ENCODE measurements at places on chromosomes 1 and 21.

- no peak for DNase-seq
Observed at GRCh38 chr1:204991342-204991844, 51.6 kb upstream of the CNTN2 start.

DNA sequence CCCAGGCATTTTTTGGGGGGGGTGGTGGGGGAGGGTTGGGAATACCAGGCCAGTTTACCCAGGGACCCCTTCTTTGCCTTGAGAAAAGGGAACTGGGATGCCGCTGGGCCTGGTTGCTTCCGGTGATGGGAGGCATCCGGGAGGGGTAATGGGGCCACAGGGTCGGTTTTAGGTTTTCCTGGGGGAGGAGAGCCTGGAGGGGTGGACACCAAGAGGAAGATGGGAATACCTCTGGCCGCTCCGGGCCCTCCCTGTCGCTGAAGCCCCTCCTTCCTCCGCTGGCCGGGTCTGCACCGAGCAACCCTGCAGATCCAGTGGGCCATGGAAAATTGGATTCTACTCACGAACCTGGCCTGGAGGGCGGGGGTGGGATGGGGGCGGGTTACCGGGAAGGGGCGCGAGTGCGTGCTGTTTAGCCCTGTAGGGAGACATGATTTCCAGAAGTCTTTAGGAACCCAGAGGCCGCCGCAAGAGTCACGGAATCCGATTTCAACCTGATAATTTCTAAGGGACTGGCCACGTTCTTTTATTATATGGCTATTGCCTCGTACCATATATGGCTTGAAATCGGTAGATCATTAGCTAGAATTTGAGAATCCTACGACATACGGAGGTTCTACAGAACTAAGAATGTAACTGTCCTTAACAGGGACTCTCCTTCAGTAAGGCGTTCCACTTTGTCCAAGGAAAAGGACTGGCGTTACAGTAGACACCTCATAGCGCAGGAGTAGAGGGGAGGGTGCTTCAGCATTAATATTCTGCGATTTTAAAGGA lies 749 bp downstream of the AKIRIN1 start:
- no peak for DNase-seq

DNA sequence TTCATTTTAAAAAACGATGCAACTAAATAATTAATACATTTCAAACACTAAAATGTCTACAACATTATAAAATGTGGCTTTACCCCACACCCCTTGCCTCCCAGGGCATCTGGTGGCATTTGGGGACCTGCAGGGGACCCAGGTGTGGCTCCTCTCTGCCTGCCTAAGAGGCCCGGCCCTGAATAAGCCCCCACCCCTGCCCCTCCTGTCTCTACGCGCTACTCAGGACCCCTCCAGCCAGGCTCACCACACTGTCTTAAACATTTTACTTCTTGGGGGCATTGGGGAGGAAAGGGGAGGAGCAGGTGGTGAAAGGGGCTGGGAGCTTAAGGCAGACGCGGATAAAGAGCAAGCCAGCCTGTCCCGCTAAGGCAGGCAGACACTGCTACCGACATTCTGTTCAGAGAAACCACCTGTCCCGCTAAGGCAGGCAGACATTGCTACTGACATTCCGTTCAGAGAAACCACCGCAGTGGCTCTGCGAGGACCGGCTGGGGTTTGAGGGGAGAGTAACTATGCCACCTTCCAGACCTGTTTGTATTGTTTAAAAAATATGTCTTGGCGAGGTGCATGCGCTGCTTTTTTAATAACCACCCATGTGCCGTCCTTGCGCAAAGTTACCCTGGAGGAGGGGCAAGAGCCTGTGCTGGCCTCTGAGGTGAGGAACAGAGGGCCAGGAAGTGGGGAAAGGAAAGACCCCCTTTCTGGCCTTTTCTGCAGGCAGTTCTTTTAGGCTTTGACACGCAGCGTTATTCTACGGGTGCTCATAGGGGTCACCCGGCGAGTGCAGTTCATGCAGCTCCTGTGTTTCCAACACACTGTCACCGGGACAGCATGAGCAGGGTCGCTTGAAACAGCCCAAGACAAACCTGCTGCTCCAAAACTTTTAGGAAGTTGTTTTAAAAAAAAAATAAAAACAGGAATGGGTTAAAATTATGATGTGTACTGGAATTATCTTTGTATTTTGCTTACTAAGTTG lies 51.3 kb upstream of the RIPK4 start:
- no peak for DNase-seq

DNA sequence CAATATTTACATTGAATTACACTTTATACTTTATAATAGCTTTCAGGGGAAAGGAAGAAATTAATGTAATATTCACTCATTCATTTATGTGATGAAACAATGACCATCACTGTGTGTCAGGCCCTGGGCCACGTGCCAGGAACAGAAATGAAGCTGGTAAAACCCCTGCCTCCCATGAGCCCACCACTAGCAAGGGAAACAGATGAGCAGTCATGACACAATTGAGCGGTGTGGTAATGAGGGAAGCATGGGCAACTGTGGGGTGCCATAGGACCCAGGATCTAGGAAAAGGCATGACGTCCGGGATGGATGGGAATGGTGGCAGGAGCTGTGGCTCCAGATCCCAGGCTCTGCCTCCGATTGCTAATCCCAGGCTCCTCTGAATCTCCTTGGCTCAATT lies 17.0 kb upstream of the SLC5A9 start:
- no peak for DNase-seq

DNA sequence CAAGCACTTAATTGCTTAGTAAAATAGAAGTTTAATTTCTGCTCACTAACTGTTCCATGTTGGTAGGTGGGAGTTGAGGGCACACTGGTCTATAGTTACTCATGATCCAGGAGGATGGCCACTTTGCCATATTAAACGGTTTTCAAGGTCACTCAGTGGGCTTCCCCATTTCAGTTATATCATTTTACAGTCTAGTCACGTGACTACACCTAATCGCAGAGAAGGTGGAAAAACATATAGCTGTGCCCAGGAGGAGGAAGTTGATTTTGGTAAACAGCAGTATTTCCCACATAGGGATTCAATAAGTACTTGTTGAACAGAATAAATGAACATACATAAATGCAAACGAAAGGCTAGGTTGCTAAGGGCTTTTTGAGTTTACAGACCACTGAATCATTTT lies 541.1 kb upstream of the CAMK1G start:
- no peak for DNase-seq

GRCh38 chr1:43910343-43910742 lies 23.3 kb upstream of the ARTN start:
- DNase-seq: no peak

DNA sequence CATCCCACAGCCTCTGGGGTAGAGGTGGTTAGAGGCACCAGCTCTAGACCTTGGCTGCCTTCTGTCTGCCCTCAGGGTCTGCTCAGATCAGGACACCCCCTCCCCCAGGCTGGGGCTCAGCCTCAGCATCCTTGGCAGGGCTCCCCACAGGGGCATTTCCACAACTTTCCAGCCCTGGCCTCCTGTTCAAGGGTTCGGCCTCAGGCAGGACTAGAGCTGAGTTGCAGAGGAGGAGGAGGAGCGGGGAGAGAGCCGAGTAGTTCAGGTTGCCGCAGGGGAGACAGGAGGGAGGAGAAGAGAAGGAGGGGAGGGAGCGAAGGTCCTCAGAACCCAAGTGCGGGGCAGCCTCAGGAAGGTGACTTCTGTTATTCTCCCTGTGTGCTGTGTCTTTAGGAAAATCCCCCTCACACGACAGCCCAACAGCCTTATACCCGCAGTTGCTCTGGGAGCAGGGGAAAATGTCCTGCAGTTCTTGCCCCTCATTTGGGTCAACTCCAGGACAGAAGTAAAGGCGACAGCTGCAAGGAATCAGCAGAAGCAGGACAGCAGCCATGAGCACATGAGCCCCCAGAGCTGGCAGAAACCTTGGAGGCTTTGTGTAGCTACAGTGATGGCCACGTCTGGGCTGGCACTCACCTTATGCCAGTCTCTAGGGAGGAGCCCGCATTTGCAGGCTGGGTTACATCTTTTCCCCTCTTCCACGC lies 46.5 kb upstream of the TENT5B start:
- DNase-seq: no peak

DNA sequence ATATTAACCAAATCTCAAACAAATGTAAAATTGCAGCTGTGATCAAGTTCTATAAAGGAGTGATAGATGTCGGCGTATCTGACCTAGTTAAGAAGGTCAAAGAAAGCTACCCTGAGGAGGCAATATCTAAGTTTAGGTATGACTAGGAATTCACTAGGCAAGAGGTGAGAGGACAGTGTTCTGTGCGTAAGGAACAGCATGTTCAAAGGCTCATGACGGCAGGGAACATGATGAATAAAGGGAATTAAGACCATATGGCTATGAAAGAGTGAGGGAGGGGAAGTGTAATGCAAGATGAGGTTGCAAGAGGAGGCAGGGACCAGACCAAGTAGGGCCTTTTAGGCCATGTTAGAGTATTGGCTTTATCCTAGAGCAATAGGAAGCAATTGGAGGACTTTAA lies 8.6 kb downstream of the LIX1L start:
- DNase-seq: no peak

DNA sequence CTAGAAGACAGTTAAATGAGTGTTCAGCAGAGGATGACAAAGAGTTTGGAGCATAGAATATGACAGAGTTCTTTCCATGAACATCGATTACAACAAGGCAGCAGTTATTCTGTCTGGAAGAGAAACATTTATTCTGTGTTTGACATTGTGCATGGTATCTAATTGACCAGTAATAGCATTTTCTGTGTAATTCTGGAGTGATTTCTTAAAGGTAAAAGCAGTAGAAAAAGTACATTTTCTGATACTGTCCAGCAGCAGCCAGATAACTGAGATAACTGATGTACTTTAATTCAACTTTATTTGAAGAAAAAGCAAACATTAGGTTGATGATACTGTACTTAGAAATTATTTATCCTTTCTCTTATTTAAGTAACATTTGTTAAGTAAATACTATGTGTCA lies 497.1 kb downstream of the AGBL4 start:
- no peak for DNase-seq

GRCh38 chr1:3541936-3542335 lies 69.4 kb downstream of the MEGF6 start:
- no peak for DNase-seq

GRCh38 chr1:2104621-2105427 lies 54.6 kb downstream of the PRKCZ start:
- no peak for DNase-seq

GRCh38 chr1:154987326-154987725 lies 4.2 kb downstream of the FLAD1 start:
- DNase-seq: no peak

DNA sequence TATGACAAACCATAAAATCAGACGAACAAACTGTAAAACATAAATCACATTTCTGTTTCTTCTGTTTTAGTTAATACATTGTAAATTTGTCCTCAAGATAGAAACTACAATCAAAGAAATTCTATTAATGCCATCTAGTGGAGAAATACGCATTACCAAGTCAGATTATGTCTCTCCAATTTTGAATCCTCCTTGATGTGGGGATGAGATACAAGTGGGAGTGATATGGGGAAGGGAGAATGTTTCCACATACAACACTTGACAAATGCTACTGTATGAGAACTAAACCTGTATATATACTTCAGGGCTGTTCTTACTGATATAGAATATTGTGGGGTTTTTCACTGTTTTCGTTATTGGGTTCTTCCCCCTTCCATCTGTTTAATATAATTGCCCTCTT lies 2.6 kb downstream of the HFM1 start:
- no peak for DNase-seq

- peak; percentile 91 for DNase-seq
Observed at GRCh38 chr1:220370041-220370700, 97.9 kb upstream of the RAB3GAP2 start.

DNA sequence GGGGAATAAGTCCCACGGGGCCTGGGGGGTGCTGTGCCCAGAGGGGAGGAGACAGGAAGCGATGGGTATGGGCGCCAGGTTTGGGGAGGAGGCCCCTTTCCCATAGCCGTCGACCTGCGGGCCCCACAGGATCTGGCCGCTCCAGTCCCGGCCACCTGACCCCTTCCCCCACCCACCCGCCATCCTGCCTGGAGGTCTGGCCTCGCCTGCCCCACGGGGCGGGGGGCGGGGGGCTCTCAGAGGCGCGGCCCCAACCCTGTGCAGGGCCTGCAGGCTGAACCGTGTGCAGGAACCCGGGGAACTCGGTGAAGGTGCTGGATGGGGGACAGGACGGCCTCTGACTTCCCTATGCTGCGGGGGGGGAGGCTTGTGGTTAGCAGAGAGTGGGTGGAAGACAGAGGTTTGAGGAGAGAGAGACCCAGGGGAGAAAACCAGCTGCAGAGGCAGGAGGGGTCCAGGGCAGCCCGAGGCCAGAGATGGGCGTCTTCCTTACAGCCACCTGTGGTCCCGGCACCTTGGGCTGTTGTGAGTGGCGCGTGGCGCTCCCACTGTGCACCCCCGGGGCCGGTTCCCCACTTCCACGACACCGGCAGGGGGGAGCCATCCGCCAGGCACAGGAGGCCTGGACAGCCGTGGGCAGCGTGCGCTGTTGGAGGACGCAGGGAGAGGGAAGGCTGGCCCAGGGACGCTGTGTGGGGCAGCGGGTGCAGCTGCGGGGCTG lies 2.5 kb upstream of the TNFRSF18 start:
- no peak for DNase-seq

DNA sequence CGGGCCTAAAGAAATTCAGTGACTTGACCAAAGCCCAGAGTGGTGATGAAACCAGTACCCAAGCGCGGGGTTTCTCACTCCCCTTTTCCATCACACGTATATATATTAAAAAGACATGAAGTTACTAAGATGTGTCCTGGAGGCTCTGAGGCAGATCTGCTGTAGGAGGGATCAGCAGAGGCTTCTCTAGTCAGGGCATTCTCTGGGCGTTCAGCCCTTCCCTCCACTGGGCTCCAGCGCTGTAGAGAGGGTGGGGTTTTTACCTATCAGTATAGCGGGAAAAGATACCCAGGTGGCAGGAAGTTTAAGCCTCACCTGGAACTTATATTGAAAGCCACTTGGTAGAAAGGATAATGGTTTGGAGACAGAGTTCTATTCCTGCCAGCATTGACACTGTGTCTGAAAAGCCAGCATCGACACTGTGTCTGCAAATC lies 862 bp upstream of the PLEKHO1 start:
- no peak for DNase-seq

- no peak for DNase-seq
Observed at GRCh38 chr1:178005450-178005849, 35.6 kb upstream of the SEC16B start.

- no peak for DNase-seq
Observed at GRCh38 chr1:248000169-248000568, 13.3 kb upstream of the OR2L5 start.

- DNase-seq: no peak
Observed at GRCh38 chr1:54989473-54989872, 9.0 kb downstream of the TMEM61 start.

DNA sequence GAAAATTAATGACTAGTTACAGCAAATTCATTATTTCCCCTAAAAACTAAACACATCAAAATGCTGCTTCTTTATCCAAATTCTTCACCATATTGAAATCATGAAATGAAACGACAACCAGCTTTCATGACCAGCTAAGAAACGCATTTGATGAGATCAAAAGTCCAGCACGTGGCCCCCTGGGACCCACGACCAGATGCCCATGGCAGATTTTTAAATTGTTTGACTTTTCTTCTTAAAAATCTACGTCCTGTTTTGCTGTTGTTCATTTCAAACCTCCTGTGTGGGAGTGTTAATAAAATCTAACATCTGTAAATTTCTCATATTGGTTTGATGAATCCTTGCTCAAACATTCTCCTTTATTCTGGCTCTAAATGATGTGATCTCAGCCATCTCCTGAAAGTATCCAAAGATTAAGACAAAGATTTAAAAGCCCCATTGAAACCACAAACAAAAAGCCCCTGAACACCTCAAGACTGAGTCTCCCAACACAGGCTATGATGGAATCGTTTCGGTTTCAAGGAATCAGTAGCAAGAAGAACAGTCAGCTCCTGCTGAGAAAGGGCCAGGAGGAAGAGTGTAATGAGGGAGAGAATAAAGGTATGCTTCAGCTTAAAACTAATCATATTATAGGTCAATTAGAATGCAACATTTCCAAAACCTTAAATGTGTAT lies 523.6 kb downstream of the SMYD3 start:
- no peak for DNase-seq

Measured in AG09319 (cell line).